Daoy (cell line): ENCODE measurements at places on chromosomes 2 and 18.

DNA sequence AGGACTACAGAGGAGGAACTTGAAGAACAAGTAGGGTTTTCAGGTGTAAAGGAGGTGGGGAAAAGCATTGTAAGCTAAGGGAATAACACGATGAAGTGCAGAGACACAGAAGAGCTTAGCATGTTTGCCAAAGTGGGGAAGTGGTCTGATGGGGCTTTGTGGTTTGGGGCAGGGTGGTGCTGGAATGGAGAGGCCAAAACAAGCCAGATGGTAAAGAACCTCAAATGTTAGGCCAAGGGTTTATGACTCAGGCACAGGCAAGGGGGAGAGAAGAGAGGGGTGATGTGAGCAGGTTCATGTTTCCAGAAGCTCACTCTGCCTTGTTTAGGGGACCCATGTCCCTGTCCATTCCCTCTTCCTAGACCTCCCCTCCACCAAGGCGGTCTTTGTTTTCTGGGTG, 104.5 kb upstream of the YWHAQ start:
- no peak for DNase-seq

GRCh38 chr18:31274931-31275330, 43.0 kb upstream of the DSG1 start:
- DNase-seq: peak; percentile 76

GRCh38 chr2:25590921-25591505, 82.4 kb downstream of the DTNB start:
- DNase-seq: no peak

DNA sequence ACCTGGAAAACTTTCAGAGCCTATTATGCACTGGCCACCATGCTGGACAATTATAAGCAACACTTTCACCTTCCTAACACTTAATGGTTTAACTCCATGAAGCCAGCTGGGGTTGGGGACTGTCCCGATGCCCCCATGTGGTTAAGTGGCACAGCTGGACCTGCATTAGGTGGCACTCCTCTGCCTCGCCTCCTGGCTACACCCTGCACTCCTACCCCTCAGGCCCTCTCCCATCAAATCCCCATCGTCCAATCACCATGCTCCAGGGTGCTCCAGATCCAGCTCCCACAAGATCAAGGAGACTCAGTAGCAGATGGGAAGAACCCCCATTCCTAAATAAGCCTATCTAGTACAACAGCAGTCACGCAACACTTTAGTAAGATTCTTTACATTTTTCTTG, 53.8 kb downstream of the HDLBP start:
- DNase-seq: no peak

- DNase-seq: no peak
Measured at GRCh38 chr2:109591206-109591605, 22.6 kb downstream of the SEPTIN10 start.

GRCh38 chr2:82330155-82330554, 2025.6 kb upstream of the LRRTM1 start:
- no peak for DNase-seq

- DNase-seq: no peak
Measured at GRCh38 chr2:74174909-74175308, 3.8 kb downstream of the MOB1A start.

DNA sequence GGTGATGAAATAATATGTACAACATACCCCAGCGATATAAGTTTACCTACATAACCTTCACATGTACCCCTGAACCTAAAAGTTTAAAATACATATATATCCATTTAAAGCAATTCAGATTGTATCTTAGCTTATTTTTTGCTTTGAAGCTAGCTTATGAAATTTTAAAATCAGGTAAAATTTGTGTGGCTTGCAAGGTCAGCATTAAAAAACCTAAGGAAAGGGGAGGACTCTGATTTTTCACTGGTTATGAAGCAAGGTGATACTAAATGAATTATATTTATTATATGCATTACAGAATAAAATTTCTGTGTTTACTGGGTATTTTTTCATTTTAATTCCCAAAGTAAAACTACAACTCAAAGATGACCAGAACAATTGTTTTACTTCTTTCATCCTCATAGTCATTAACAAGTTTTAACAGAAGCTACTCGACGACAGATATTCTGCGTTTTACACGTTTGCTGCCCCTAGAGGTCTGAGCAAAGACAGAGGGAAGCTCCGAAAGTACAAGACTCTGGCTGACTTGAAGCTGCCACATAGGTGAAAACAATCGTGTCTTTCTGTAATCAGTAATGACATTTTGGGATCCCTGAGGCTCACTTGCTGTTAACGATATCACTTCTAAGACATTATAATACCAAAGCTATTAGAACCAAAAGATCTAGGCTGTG, 17.1 kb downstream of the PKP4 start:
- no peak for DNase-seq
